ENCODE measurements at places on chromosomes 4 and X.

GRCh38 chrX:67613996-67614395 lies 70.2 kb downstream of the AR start:
- DNase-seq = no peak

- DNase-seq = no peak
These were observed 345.9 kb upstream of the NOCT start for GRCh38 chr4:138669479-138670315.

- no peak for DNase-seq
These were observed 137.3 kb downstream of the MGST2 start for GRCh38 chr4:139802931-139803330.

DNA sequence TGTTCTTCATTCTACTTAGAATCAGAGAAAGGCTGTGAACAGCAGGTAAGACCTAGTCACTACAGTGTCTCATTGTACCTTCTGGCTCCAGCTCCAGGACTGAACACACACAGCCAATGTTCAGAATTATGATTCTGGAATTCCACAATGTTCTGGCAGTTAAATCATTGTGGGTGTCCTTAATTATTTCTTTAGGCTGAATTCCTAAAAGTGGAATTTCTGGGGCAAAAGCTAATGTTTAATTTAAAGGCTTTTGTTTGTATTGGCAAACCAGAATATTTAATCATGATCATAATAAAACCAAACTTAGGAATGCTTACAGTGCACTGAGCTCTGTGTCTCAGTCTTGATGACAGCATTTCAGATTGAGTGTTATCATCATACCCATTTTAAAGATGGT lies 67.0 kb upstream of the FAT1 start:
- no peak for DNase-seq

GRCh38 chr4:150584111-150584915 lies 2.4 kb downstream of the MAB21L2 start:
- no peak for DNase-seq

DNA sequence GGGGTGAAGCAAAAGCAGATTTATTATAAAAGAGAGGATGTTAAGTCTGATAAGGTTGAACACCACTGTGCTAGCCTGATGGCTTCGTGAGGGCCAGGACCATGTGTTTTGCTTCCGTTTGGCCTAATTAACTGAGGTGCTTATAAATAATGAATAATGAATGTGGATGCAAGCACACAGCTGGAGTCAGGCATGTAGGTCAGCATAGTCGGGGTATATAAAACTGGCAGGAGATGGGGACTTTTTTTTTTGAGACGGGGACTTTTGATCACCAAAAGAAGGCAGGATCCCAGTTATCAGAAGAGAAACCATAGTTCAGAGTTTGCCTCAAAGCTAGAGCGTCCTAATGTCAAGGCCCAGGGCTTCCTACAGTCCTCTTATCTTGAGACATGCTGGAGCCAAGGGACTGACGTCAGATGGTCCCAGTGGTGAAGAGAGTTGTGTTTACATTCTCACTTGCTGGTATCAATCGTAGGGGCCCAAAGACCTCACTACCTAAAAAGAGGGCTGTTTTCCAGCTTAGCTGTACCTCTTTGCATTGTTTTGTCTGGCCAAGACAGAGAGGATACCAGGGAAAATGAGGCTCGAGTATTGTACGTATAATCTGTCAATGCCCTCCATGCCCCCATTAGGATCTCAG lies 50.4 kb downstream of the RTL9 start:
- no peak for DNase-seq

DNA sequence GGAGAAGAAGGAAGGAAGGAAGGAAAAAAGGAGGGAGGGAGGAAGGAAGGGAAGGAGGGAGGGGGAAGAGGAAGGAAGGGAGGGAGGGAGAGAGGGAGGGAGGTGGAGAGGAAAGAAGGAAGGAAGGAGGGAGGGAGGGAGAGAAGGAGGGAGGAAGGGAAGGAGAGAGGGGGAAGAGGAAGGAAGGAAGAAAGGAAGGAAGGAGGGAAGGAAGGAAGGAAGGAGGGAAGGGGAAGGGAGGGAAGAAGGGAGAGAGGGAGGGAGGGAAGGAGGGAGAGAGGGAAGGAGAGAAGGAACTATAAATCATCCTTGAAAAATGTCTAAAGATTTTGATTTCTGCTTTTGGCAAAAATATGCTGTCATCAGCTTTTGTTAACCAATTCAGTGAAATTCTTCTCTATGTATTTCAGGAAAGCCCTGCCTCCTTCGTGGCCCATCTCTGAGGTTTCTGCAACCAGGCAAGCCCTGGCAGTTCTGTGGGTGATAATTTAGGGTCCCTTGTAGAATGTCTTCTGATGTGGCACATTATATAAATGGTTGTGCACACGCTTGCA lies 7.1 kb upstream of the HOPX start:
- no peak for DNase-seq

DNA sequence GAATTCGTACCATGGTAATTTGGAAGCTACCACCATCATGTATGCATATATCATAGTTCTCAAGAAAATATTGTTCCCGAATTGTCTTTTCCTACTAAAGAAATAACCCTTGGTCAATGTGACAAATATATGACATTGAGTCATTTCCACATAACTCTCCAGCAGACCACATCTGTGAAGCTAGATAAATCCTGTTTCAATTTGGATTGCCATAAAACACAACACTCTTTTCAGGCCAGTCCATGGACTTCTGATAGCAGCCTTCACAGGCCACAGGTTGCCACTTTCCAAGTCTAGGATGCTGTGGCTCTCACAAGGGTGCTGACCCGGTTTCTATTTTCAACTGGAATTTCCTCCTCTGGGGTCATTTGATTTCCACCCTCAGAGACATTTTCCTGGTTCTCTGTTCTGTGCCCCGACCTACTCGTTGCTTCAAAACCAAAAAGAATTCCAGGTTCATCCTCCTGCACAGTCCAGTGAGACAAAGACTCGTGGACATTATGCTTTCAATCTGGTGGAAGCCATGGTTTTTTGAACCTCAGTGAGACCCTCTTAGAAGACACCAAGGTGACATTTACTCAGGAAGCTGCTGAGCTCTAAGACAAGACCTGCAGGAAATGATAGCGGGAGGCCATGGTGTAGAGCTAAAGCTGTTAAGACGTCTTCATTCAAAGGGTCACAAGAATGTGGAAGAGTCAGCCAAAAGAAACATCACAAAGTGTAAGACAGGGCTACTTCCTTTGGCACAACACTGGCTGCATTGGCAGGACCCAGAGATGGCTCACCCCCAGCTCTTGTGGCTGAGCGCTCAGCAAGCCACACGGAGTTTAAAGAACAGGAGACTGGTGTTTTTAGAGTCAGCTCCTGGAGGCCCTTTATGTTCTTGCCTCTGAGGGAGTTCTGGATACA lies 119.8 kb downstream of the AMELX start:
- DNase-seq = no peak

DNA sequence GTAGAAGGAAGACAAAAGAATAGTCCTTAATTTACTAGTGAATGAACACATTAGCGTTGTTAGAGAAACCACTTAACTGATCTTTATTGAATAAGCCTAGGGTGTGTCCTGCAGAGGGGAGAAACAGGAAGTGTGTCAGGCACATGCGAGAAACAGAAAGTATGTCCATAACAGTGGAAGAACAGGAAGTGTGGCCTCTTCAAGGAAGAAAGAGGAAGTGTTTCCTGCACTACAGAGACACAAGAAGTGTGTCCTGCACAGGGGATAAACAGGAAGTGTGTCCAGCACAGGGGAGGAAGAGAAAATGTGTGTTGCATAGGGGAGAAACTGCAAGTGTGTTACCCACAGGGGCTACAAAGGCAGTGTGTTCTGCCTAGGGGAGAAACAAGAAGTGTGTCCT lies 539.6 kb upstream of the PRKX start:
- DNase-seq = no peak

- no peak for DNase-seq
These were observed 54.8 kb upstream of the ZMAT1 start for GRCh38 chrX:101986586-101986985.

- no peak for DNase-seq
These were observed 512.4 kb upstream of the KLHL4 start for GRCh38 chrX:87005183-87005582.

GRCh38 chr4:78561677-78562076 lies 10.1 kb downstream of the ANXA3 start:
- no peak for DNase-seq

DNA sequence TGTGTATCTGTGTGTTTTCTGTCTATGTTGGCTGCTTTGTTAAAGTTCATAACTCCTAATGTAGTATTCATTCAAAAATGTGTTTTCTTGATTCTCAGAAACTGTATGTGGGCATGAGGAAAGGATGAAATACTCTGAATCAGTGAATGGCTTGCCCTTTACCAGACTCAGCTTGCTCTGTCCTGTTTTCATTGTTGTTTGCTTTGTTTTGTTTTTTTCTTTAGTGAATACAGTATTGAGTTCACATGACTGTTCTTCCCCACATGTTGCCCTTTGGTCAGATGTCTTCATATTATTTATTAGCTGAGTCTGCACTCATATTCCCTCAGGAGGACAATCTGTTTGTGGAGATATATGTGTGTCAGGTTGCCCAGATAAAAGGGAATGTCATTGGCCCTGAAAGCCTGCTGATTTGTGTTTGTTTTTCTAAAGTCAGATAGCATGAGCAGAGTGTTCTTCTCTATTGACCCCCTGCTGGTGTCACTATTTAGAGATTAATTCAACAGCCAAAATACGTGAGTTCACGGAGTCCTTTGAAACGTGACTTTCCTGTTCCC lies 1184.4 kb downstream of the RPA4 start:
- DNase-seq = no peak

DNA sequence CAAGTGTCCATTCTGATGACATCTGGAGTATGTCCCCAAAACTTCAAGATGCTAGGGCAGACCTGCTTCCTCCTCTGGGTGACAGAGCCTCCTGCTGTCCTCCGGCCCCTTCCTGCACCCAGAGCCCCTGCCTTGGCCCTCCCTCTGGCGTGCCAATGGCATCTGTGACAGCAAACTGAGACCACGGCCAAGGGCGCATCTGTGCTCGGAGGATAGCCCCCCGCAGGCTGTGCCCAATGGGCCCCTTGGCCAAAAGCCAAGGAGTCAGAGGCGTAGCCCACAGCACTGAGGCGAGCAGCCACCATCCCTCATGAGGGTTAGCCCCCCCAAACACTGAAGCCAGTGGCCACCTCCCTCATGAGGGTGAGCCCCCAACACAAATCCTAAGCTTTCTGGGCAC lies 7.9 kb downstream of the LRPAP1 start:
- no peak for DNase-seq

DNA sequence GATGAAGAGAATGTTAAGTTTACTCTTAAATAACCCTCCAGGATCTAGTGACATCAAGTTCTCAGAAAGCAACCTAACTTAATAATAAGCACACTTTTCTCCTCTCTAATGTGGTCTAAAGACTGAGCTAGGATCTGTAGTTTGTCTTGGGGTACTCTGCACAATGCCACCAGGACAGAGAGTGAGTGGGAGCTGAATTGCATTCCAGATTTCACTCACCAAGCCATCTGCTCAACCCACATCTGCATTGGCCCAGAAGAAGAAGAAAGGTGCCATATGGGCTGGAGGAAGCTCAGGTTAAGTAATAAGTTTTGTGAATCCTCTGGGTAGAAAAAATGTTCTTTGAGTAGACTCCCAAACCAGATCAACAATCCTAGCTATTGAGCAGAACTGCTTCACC lies 384.6 kb downstream of the PPP3CA start:
- DNase-seq = no peak

DNA sequence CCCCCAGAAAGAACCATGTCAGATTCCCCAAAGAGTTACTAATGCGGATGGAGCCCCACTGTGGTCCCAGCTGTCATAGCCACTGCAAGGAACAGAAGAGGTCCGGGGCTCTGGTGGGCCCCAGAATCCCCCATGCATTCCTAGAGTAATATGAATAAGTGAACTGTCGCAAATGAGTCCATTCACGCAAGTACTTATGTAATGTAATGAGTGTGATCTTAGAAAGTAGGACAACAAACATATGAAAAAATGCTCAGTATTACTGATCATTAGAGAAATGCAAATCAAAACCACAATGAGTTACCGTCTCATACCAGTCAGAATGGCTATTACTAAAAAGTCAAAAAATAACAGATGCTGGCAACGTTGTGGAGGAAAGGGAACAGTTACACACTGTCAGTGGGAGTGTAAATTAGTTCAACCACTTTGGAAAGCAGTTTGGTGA lies 141.5 kb upstream of the RBPJ start:
- no peak for DNase-seq

DNA sequence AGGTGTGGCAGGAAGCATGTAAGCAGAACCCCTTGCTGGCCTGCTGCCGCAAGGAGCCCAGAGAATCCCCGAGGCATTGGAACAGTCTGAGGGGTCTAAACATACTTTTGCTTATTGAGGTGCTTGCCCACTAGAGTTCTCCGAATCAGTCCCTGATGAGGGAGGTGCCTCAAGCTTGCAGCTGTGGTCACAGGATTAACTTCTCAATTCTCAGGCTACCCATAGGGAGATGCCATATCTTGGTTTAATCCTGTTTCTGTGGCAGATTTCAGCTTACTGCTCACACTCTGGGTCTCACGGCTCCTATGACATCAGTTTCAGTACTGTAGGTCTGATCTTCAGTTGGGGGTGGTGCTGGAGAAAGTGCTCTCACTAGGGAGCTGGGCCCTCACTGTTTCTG lies 39.9 kb downstream of the CCNG2 start:
- no peak for DNase-seq

- DNase-seq = no peak
These were observed 9.6 kb upstream of the TSPYL2 start for GRCh38 chrX:53072418-53073114.

DNA sequence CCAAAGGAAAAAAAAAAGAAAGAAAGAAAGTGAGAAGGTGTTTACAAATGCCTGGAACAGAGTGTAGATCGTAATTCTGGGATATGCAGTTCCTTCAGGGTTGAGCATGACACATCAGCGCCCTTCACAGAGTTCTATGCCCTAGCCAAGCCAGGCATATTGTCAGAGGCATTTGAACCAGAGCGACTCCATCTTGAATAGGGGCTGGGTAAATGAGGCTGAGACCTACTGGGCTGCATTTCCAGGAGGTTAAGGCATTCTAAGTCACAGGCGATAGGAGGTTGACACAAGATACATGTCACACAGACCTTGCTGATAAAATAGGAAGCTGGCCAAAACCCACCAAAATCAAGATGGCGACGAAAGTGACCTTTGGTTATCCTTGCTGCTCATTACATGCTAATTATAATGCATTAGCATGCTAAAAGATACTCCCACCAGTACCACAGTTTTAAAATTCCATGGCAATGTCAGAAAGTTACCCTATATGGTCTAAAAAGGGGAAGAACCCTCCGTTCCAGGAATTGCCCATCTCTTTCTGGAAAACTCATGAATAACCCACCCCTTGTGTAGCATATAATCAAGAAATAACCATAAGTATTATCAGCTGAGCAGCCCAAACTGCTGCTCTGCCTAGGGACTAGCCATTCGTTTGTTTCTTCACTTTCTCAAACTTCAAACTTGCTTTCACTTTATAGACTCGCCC lies 23.5 kb upstream of the LRBA start:
- DNase-seq = no peak

GRCh38 chr4:190020790-190021717 lies 6.0 kb downstream of the FRG2 start:
- no peak for DNase-seq

- no peak for DNase-seq
These were observed 77.5 kb downstream of the DHRSX start for GRCh38 chrX:2423282-2423681.

DNA sequence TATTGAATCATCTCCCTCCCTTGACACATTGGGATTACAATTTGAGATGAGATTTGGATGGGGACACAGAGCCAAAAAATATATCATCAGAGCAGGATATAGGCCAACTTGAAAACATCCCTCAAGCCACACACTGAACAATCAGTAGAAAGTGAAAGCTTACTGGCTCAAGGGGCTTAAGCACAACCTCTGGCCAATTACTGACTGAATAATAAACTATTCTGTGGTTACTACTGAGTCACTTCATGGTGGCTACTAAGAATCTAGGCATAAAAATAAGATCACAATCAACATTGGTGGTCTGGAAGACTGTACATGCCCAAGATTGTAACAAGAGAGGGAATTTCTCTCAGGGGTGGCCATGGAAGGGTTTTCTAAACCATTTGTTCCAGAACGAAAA lies 27.4 kb upstream of the GPR174 start:
- DNase-seq = no peak

Data from thoracic aorta (tissue), 2 donors.